Temporal lobe (tissue), 4 donors: ENCODE measurements at places on chromosomes 4 and X. TPM values are rescaled to one million over a fixed set of nuclear protein-coding genes. Genes with fewer than 3 reads are reported as not detected.

Gene ZAR1
- total RNA-seq = 0.25 TPM

Gene CCDC110
- 1.7 TPM for total RNA-seq

Gene IL2
- not detected for total RNA-seq

Gene MGAT4D
- total RNA-seq = not detected

Gene TRIM60
- total RNA-seq = not detected

Gene TEX13C
- not detected for total RNA-seq

Gene SPANXA1
- total RNA-seq = not detected

Gene SFRP2
- total RNA-seq = 2.7 TPM

Gene CXorf51B
- total RNA-seq = not detected

Gene TFE3
- total RNA-seq = 8.9 TPM

Gene RAB39B
- total RNA-seq = 24.6 TPM

Gene KLB
- total RNA-seq = 0.25 TPM

Gene TRO
- 61.0 TPM for total RNA-seq

Gene SLC25A31
- not detected for total RNA-seq

Gene MAGEA4
- total RNA-seq = not detected

Gene ERCC6L
- 0.74 TPM for total RNA-seq

Gene GPR173
- 26.1 TPM for total RNA-seq

Gene PAGE1
- 0.49 TPM for total RNA-seq

Gene EREG
- total RNA-seq = under 0.01 TPM

Gene HAND2
- not detected for total RNA-seq

Gene RNF212
- 0.49 TPM for total RNA-seq

Gene BEX5
- 36.1 TPM for total RNA-seq

Gene NXF2
- not detected for total RNA-seq

Gene SORBS2
- total RNA-seq = 70.8 TPM

Gene PGM2
- 12.8 TPM for total RNA-seq

Gene SLC49A3
- 0.49 TPM for total RNA-seq

Gene RAI2
- total RNA-seq = 3.4 TPM

Gene RTL3
- total RNA-seq = not detected

Gene IL13RA2
- total RNA-seq = 3.9 TPM

Gene IL3RA
- 1.7 TPM for total RNA-seq

Gene ARHGEF9
- total RNA-seq = 67.1 TPM

Gene PCDH18
- 17.9 TPM for total RNA-seq

Gene SERTM2
- total RNA-seq = under 0.01 TPM

Gene ASB5
- 0.25 TPM for total RNA-seq

Gene TENM3
- 71.5 TPM for total RNA-seq

Gene RHOXF2
- total RNA-seq = not detected

Gene ATP10D
- 7.1 TPM for total RNA-seq
